Activated T-cell treated with anti-CD3 and anti-CD28 coated beads for 4 hours (primary cell): ENCODE measurements at places on chromosomes 3 and 15.

DNA sequence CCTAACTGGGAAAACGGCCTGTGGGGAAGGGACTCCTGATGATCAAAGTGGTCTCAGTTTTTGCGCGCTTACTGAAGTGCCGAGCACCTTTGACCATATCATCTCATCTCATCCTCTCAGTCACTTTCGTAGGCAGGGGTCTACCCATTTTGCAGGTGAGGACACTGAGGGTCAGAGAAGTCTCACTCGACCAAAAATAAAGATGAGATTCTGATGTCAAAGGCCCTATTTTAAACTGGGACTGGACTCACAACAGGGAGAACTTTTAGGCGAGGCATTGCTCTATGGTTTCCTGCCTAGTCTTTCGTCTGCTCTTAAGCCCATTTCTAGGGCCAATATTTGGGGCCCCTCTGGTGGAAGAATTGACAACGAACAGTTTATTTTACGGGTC is 830 bp downstream of the SLC6A11 start:
- no peak for DNase-seq

DNA sequence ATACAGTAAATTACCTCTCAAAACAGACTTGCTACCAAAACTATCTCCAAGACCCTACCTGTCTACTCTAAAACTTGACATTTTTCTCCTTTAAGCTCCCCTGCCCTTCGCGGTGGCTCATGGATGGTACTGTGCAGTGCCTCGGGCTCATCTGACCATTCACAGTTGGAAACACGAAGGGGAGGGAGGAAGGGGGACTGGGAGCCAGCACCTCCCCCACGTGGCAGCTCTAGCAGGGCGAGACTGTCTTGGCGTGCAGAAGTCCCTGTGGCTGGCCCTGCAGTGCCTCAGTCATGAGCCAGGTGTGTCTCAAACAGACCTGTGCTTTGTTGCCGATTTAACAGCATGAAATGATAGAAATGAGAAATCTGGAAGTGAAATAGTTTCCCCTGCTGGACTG is 372.0 kb downstream of the GABRG3 start:
- no peak for DNase-seq

- no peak for DNase-seq
These were observed 109.8 kb upstream of the TBC1D5 start for GRCh38 chr3:17852217-17852616.

GRCh38 chr15:64630396-64631107 is 144.8 kb downstream of the RBPMS2 start:
- DNase-seq = no peak

DNA sequence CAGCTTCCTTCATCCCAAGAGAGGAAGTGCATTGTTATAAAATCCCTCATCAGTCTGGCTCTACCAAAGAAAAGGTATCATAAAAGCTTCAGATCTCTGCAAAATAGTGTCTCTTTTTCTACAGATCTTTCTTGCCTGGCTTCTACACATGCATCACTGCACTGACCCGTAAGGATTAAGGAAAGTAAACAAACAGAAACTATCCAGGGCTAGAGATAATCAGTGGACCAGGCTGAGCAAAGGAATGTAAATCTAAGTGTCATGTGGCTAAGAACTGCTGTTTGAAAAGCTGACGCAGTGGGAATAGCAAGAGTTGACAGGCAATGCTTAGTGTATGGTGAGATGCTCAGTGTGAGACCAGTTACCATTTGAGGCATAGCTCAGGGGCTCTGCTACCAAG is 339.7 kb downstream of the IL5RA start:
- no peak for DNase-seq
